ENCODE measurements at places on chromosomes 5 and 9. TPM values are rescaled to one million over a fixed set of nuclear protein-coding genes. Genes with fewer than 3 reads are reported as not detected.

The SUB1 gene
- 67.7 TPM for total RNA-seq

The SRD5A1 gene
- total RNA-seq, result 9.0 TPM

The SYK gene
- 34.9 TPM for total RNA-seq

The IL33 gene
- total RNA-seq, result 2.2 TPM

The SLC2A8 gene
- total RNA-seq, result 21.8 TPM

The BNC2 gene
- 26.7 TPM for total RNA-seq

The PTGS1 gene
- total RNA-seq, result 23.5 TPM

The FGF1 gene
- not detected for total RNA-seq

The NR6A1 gene
- 11.5 TPM for total RNA-seq

The ACER2 gene
- total RNA-seq, result 12.0 TPM

Measured in transverse colon (tissue), 4 donors.